T-cell (primary cell): ENCODE measurements at places on chromosomes 7 and 10.

DNA sequence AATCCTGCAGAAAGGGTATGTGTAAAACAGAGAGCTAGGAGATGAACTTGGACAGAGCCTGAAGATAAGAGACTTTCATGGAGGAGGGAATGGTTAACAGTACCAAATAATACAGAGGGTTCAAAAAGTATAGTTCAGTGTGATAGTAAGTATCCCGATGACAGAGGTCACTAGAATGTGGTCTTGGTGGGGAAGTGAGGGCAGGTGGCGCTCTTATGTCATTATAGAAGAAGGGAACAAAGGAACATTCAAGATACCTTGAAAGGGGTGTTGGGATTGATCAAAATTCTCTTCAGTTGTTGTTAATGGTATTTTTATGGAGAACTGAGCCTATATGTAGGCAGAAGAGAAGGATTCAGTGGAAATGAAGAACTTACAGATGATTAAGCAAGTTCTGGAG is 312.5 kb downstream of the SUGCT start:
- no peak overlapping the region for H3K27ac ChIP-seq
- H3K36me3 ChIP-seq, result no peaks in the 10 kb centered on the region
- H3K4me3 ChIP-seq, result no peak overlapping the region
- no peak for DNase-seq
- H3K27me3 ChIP-seq, result no peaks in the 10 kb centered on the region
- H3K4me1 ChIP-seq, result no peaks in the 10 kb centered on the region

DNA sequence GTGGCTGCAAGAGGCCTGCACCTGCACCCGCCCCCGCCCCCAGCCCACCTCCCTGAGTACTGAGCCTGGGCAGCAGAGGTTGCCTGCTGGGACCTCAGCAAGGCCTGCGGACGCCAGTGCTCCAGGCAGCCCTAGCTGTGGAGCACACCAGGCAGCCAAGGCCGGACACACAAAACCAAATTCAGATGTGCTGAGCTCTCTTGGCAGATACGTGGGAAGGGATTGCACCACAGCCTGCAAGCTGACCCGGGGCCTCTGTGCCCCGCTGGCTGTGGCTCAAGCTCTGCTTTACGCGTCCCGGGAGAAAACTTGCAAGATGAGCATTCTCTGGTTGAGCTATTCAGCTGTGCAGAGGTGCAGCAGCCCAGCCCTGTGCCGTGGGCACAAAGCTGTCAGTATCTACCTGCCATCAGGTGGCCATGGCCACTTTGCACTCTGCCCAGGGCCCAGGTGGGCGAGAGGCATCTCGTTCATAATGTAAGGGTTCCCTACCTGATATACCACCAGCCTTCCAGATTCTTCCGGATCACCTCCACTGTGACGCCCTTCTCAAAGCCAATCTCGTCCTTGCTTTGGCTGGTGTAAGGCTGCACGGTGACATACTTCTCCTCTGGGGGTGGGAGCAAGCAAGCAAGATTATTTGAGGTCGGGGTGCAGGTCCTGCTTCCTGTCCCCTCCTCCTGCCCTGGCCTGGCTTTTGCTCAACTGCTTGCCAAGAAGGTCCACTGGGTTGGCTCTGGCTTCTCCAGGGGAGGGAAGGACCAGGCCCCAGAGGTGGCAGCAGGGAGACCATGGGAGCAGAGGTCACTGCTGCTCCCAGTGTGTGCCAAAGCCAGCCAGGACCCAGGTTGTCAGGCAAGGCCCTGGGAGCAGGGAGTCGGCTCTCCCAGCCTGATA is 123.4 kb downstream of the NEURL1 start:
- no peaks in the 10 kb centered on the region for H3K4me1 ChIP-seq
- no peak for DNase-seq
- H3K4me3 ChIP-seq, result no peak overlapping the region
- H3K27ac ChIP-seq, result no peak overlapping the region
- H3K36me3 ChIP-seq, result no peaks in the 10 kb centered on the region

GRCh38 chr7:1367501-1368183 is 91.6 kb downstream of the MICALL2 start:
- peaks cover 7% of the 10 kb centered on the region for H3K4me1 ChIP-seq
- DNase-seq, result no peak
- H3K27me3 ChIP-seq, result no peaks in the 10 kb centered on the region
- no peaks in the 10 kb centered on the region for H3K36me3 ChIP-seq
- H3K27ac ChIP-seq, result no peak overlapping the region

DNA sequence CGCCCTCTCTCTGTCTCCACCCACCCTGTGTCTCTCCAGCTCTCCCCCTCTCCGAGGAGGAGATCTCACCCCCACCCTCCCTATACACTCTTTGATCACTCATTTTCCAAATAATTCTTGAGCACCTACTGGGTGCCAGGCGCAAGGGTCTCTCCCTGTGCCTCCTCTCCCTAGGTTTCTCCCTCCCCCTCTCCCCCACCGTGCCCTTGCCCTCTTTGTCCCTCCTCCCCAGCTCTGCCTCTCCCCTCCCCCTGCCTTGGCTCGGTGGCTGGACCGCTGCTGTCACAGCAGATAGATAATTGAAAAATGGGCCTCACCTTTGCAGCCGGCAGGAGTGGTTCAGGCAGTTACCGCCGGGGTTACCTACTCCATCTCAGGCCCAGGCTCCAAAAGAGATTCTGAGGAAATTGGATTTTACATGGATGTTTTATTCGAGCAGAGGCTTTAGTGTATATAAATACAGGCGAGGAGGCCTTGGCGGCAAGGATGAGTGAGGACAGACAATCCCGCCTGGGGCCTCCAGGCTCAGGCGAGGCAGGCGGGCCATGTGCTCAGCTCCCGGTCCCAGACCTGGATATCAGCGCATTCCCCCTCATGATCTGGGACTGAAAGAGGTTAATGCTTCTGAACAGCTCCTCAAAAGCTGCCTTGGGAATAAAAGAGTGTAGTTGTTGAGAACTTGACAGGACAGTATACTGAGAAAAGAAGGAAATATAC is 60.8 kb upstream of the BTRC start:
- H3K4me1 ChIP-seq, result peaks cover 23% of the 10 kb centered on the region
- no peak for DNase-seq
- peaks cover 22% of the 10 kb centered on the region for H3K27me3 ChIP-seq
- no peak overlapping the region for H3K4me3 ChIP-seq
- H3K27ac ChIP-seq, result no peak overlapping the region

- no peaks in the 10 kb centered on the region for H3K4me1 ChIP-seq
- H3K36me3 ChIP-seq, result no peaks in the 10 kb centered on the region
- no peak overlapping the region for H3K4me3 ChIP-seq
- H3K27me3 ChIP-seq, result no peaks in the 10 kb centered on the region
- no peak overlapping the region for H3K27ac ChIP-seq
- no peak for DNase-seq
Observed at GRCh38 chr7:83870515-83870914, 221.6 kb upstream of the SEMA3E start.

DNA sequence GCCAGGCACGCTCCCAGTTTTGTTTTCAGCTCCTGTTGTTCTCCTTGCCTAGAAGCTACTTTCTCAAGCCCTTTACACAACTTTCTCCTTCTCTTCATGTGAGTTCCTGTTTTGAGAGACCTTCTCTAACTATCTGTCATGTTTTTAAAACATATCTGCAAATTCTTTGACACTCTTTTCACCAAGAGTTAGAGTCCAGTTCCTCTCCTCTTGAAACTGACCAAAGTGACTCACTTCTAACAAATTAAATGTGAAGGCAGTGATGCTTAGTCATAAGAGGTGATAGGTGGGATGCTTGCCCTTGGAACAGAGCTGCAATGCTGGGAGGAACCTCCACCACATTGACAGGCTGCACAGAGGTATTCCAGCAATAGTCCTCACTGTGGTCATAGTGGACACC is 25.3 kb downstream of the ZSCAN25 start:
- peaks cover 13% of the 10 kb centered on the region for H3K36me3 ChIP-seq
- no peak overlapping the region for H3K27ac ChIP-seq
- no peaks in the 10 kb centered on the region for H3K4me1 ChIP-seq
- H3K4me3 ChIP-seq, result no peak overlapping the region
- no peak for DNase-seq

- H3K4me3 ChIP-seq, result no peak overlapping the region
- H3K27ac ChIP-seq, result no peak overlapping the region
- DNase-seq, result no peak
- H3K4me1 ChIP-seq, result peaks cover 4% of the 10 kb centered on the region
- H3K36me3 ChIP-seq, result no peaks in the 10 kb centered on the region
Observed at GRCh38 chr10:123562387-123562786, 103.8 kb upstream of the GPR26 start.

DNA sequence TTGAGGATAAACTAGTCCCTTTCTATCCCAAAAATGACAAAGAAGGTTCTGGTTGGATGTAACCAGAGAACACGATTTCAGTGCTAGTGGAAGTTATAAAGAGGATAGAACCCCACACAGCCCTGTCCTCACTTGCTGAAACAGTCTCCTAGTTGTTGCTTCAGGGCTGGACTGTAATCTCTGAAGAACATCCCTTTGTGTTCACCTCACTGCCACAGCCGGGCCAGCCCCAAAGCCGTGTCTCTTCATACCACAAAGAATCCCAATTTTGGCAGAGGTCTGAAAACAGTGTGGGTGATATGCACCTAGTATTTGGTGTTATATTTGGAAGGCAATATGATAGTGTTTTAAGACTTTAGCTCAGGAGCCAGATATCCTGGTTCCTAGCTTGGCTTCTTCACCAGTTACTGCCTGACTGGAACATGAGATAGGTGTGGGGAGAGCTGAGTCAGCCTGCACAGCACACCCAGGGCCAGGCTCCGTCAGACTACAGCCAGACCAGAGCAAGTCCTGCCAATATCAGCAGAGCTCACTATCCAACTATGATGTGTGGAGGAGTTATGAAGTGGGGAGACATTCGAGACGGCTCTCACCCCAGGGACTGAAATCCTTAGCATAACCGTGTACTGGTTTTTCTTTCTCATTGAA is 21.2 kb downstream of the CYP3A4 start:
- H3K27me3 ChIP-seq, result no peaks in the 10 kb centered on the region
- no peaks in the 10 kb centered on the region for H3K4me1 ChIP-seq
- H3K27ac ChIP-seq, result no peak overlapping the region

GRCh38 chr10:93437946-93438612 is 44.1 kb downstream of the MYOF start:
- peaks cover 3% of the 10 kb centered on the region for H3K27me3 ChIP-seq
- no peak overlapping the region for H3K4me3 ChIP-seq
- no peaks in the 10 kb centered on the region for H3K4me1 ChIP-seq
- DNase-seq, result no peak
- no peaks in the 10 kb centered on the region for H3K36me3 ChIP-seq

DNA sequence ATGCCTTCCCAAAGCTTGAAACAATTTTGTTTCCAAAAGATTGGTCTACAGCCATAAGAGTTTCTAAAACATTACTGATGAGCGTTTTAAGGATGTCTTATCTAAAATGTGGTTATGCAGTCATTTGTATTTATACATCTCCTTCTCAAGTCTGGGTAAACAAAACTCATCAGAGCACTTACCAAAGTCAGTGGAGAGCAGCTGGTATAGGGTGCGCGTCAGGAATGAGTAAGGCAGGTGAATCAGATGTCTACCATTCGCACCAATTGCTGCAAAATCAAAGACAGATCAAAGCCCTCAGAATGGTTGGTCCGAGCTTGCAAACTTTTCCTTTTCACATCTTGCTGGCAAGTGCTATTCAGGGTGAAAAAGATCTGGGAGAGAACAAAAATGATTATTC is 65.6 kb upstream of the FAM171A1 start:
- no peak for DNase-seq
- H3K36me3 ChIP-seq, result no peaks in the 10 kb centered on the region
- H3K4me1 ChIP-seq, result peaks cover 5% of the 10 kb centered on the region
- H3K4me3 ChIP-seq, result no peak overlapping the region
- no peaks in the 10 kb centered on the region for H3K27me3 ChIP-seq
- no peak overlapping the region for H3K27ac ChIP-seq

- no peak for DNase-seq
Observed at GRCh38 chr10:90644165-90644564, 213.7 kb downstream of the HTR7 start.

- no peaks in the 10 kb centered on the region for H3K27me3 ChIP-seq
- H3K27ac ChIP-seq, result peak overlapping the region; percentile 59
- no peaks in the 10 kb centered on the region for H3K36me3 ChIP-seq
- H3K4me3 ChIP-seq, result peak overlapping the region; percentile 10
- H3K4me1 ChIP-seq, result peaks cover 32% of the 10 kb centered on the region
Observed at GRCh38 chr10:109934958-109935793, 11.9 kb upstream of the XPNPEP1 start.

GRCh38 chr7:33089142-33089541 is 20.1 kb downstream of the RP9 start:
- H3K27me3 ChIP-seq, result no peaks in the 10 kb centered on the region
- H3K27ac ChIP-seq, result no peak overlapping the region
- H3K4me3 ChIP-seq, result no peak overlapping the region
- H3K4me1 ChIP-seq, result no peaks in the 10 kb centered on the region
- H3K36me3 ChIP-seq, result no peaks in the 10 kb centered on the region

GRCh38 chr7:149060156-149060555 is 30.4 kb downstream of the ZNF786 start:
- H3K27me3 ChIP-seq, result no peaks in the 10 kb centered on the region
- peaks cover 7% of the 10 kb centered on the region for H3K4me1 ChIP-seq
- no peak overlapping the region for H3K4me3 ChIP-seq
- H3K27ac ChIP-seq, result no peak overlapping the region
- no peak for DNase-seq

GRCh38 chr10:52871191-52871843 is 98.7 kb upstream of the MBL2 start:
- H3K27ac ChIP-seq, result no peak overlapping the region
- no peak for DNase-seq
- H3K4me1 ChIP-seq, result no peaks in the 10 kb centered on the region
- no peak overlapping the region for H3K4me3 ChIP-seq
- no peaks in the 10 kb centered on the region for H3K27me3 ChIP-seq

DNA sequence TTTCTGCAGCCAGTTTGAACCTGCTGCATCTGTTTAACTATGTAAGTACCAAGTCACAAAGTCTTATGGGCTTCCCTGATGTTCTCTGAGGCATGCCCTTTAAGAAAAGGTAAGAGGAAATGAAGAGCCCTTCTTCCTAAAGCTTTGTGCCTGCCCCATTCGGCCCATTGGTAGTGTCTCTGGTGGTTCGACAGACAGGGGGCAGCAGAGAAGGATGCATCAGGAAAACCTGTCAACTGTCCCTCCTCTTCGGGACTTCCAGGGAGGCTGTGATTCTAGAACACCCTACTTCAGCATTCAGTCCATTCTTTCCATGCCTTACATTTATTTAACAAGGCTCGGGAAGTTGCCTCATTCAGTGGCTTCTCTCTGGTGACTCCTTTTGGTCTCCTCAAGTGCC is 1.9 kb upstream of the SFRP4 start:
- no peaks in the 10 kb centered on the region for H3K36me3 ChIP-seq
- H3K27ac ChIP-seq, result no peak overlapping the region
- H3K27me3 ChIP-seq, result peaks cover 39% of the 10 kb centered on the region
- H3K4me1 ChIP-seq, result peaks cover 20% of the 10 kb centered on the region

- no peak for DNase-seq
- no peak overlapping the region for H3K27ac ChIP-seq
- no peaks in the 10 kb centered on the region for H3K4me1 ChIP-seq
- no peaks in the 10 kb centered on the region for H3K36me3 ChIP-seq
- no peaks in the 10 kb centered on the region for H3K27me3 ChIP-seq
Observed at GRCh38 chr10:63603709-63604445, 82.7 kb downstream of the REEP3 start.

- H3K27me3 ChIP-seq, result no peaks in the 10 kb centered on the region
- peak overlapping the region; percentile 86 for H3K4me3 ChIP-seq
- peaks cover 4% of the 10 kb centered on the region for H3K36me3 ChIP-seq
- H3K27ac ChIP-seq, result peak overlapping the region; percentile 98
- DNase-seq, result peak; percentile 44
- H3K4me1 ChIP-seq, result peaks cover 41% of the 10 kb centered on the region
Observed at GRCh38 chr7:105691082-105691679, 109.9 kb upstream of the EFCAB10 start.

GRCh38 chr7:47635091-47636080 is 53.5 kb upstream of the TNS3 start:
- H3K4me1 ChIP-seq, result no peaks in the 10 kb centered on the region
- H3K4me3 ChIP-seq, result no peak overlapping the region
- no peak for DNase-seq
- H3K36me3 ChIP-seq, result no peaks in the 10 kb centered on the region
- H3K27me3 ChIP-seq, result no peaks in the 10 kb centered on the region
- no peak overlapping the region for H3K27ac ChIP-seq
